ENCODE measurements at places on chromosomes 6 and 20.

DNA sequence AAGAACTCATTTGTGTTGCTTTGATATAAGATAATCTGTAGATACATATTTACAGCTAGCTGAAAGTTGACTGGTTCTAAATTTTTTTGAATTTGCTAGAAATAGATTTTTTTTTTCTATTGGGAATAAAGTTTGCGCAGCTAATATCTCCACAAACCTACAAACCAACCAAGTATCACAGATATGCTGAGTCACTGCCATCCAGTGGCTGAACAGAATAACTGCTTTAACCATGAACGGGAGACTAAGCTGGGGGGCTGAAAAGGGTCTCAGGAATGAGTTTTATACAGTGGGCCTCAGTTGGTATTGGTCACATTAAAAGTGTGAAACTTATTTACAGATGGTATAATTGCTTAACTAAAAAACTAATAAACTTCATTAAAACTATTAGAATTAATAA lies 326.7 kb upstream of the CNR1 start:
- no peak for DNase-seq

- no peak for DNase-seq
Observed at GRCh38 chr6:116633685-116634084, 17.4 kb downstream of the RSPH4A start.

DNA sequence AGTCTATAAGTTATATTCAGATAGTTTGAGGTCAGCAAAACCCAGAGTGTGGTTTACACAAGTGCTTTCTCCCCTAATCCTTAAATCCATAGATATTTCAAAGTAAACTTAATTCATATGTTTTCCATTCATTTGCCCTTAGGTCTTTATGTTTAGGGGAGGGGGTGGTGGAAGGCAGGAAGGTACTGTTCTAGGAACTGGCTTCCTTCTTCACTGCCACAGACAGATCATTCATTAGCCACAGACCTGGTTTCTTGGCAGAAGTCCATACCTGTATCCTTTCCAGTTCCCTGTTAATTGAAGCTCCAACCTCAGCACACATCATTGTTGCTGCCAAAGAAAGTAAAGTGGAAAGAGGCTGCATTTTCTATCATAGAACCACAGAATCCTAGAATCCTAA lies 123.0 kb downstream of the AIG1 start:
- DNase-seq: no peak

- no peak for DNase-seq
Observed at GRCh38 chr6:47934023-47934422, 152.2 kb downstream of the OPN5 start.

DNA sequence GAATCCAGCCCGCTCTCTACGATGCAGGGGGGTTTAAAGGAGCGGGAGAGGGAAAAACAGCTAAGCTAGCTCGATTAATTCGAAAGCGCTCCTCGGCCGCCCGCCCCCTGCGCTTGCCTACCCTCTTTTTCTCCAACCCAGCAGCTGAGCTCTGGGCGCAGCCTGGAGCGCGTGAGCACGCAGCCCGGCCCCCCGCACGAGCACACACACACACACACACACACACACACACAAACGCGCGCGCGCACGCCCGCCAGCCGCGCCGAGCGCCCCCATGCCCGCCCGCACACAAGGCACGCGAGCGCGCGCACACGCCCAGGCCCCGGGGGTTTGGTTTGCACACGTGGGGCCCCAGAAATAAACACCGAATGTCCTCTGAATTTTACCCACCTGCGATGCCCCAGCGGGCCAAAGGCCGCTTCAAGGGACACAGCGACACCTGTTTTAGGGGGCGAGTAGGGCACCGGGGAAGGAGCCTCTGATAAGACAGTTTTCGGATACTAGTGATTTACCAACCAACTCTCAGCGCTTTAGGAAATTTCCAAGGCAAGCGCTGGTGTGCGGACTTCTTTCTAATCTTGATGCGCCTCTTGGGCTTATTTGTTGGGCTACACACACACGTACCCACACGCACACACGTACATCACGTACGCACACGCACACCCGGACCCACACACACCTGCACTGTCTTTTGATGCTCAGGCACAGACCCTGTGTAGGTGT lies 802 bp upstream of the NRN1 start:
- no peak for DNase-seq

- no peak for DNase-seq
Observed at GRCh38 chr6:113276601-113277000, 580.5 kb upstream of the MARCKS start.

DNA sequence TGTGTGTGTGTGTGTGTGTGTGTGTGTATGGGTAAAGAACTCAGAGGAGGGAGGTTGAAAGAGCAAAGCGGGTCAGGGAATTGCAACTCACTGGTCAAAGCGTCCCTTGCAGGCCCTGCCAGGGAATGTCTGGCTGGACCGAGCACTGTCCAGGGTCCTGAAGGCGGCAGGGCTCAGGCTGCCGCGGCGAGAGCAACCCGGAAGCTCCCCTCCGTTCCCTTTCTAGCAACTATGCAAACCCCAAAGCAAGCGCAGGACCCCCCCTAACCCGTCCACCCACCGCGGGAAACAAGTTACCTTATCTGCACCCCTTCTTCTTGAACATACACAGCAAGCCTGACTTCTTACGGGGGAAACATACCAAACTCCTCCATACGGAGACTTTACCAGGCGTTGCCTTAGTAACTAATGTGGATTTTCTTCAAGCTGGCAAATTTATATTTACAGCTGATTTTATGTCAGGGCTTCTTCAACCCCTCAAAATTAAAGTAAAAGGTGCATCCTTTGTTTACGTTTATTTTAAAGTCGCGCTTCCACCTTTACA lies 538 bp upstream of the GRM1 start:
- peak; percentile 29 for DNase-seq

GRCh38 chr20:59647271-59647670 lies 42.9 kb downstream of the PHACTR3 start:
- DNase-seq: no peak

DNA sequence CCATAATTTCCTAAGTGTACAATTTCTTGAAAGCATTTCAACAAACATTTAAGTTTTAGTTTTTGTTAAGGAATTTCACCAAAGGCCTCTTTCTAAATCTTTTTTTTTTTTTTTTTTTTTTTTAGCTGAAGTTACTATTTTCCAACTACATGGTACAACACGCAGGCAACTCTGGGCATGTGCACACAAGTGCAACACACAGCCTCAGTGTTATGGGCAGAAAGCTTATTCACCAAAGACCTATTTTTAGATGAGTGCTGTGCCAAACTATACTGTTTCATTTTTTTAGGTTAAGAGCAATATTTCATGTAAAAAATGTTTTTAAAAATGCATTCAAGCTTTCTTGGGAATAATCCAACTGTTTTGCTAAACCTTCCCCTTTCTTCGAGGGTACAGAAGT lies 42.0 kb upstream of the MAP3K4 start:
- DNase-seq: no peak

- DNase-seq: no peak
Observed at GRCh38 chr20:9352739-9353138, 161.7 kb upstream of the LAMP5 start.

GRCh38 chr6:117346142-117346930 lies 79.4 kb downstream of the ROS1 start:
- no peak for DNase-seq

- DNase-seq: no peak
Observed at GRCh38 chr6:157364705-157365104, 16.3 kb upstream of the ZDHHC14 start.

GRCh38 chr6:79031821-79032590 lies 46.0 kb downstream of the PHIP start:
- no peak for DNase-seq

DNA sequence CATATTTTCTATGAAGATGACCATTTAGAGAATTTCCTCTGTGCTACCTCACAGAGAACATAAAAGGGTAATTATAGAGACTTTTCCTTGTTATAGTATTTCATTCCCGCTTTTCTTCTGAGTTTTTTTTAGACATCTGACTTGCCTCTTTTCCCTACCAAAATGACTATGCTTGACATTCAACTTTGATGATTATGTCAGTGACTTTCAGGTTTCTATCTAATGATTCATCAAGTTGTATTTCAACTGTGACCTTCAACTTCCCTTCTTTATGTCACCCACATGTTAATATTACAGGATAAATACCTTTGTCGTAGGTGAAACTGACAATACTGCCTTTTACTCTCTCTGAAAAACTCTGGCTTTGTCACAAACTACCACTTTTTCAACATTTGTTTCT lies 95.3 kb downstream of the MLIP start:
- no peak for DNase-seq

DNA sequence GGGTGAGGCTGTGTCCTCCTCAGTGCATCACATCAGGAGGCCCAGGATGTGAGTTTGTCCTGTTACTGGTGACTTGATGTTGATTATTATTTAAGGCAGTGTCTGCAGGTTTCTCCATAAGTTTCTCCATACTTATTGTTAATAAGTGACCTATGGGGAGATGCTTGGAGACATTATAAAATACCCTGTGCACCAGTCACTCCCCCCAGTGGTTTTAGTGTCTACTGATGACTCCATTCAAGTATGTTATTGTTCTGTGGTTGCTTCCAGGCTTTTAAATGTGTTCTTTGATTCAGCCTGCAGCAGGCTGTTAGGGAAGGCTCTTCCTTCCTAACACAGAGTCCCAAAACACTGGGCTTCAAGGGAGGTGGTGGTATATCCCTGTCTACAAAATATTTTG lies 14.6 kb upstream of the CST3 start:
- no peak for DNase-seq

DNA sequence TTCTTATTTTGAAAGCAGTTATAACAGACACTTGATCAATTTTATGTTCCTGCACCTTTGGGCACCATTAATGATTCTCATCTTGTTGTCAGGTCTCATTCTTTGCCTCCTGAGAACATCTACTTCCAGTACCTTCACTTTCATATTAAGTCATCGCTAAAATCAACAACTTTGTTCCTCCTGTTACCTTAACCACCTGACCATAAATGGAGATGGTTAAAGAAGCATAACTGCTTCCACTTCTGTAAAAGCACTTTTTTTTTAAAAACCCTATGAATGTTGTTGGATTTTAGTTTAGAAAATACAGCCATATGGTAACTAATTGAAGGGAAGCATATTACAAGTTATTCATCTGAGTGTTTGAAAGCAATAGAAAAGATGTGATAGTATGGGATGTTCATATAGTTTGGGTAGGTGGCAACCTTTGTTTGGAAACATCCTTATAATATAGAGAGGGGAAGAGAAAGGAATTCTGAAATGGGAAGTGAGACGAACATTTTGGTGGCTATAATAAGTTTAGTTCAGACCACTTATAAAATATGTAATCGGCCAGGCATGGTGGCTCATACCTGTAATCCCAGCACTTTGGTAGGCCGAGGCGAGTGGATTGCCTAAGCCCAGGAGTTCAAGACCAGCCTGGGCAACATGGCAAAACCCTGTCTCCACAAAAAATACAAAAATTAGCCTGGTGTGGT lies 53.9 kb downstream of the AFG1L start:
- no peak for DNase-seq

DNA sequence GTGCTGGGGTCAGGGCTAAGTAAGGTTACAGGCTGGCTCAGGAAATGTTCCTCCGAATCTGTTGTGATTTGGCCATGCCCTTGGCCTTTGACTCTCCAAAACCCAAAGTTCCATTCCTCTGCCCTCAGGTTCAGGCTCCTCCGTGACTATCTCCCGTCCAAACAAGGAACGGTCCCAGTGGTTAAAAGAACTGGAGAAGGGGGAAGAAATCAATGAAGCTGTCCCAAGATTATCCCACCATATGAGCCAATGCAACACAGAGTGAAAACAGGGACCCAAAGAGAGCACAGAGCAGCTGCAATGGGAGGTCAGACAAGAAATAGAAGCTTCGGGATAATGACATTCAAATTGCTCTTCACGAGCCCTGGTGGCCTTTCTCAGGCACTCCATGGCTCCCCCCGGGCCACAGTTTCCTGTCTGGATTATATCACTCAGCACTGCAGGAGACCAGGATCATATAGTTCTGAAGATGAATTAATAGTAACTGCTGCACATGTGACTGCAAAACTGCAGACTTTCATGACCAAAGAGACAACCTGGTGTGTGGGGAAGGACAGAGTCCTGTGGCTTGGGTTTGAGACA lies 211.3 kb downstream of the ZNF217 start:
- DNase-seq: no peak

DNA sequence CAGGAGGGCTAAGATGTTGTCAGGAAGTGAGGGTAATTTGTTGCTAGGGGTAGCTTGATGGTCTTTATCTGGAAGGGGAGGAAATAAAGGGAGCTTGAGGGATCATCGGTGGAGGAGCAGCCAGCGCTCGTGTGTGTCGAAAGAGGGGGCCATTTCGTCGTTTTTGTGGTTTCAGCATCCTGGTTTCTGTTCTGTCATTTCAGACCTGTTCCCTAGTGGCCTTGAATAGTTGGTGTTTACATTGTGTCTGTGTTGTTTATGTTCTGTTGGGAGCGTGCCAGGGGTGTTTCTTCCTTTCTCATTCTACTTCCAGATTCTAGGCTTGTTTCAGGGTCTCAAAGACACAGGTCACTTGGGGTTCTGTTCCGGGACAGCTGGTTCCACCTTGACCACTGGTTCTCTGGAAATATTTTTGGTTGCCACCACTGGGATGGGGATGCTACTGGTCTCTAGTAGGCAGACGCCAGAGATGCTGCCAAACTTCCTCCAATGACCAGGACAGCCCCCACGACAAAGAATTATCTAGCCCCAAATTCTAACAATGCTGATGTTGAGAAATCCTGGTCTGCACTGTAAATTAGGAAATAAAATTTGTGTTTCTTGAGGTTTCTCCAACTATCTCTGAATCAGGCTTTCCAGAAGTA lies 113.9 kb upstream of the NAA20 start:
- no peak for DNase-seq

DNA sequence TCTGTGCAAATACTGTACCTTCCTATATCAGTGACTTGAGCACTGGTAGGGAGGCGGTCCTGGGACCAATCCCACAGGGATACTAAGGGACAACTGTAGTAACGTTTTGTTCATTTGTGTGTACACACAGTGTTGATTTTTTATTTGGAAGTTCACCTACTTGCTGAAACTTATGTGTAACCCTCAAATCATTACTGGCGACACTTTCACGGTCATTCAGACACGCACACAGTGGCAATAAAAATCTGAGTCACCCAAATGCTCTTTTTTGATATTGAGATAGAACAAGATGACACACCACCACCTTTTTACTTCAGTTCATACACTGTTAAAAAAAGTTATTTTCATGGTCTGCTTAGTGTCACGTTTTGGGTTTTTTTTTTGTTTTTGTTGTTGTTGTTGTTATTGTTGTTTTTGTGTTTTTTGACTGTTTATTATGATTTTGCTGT lies 79.8 kb downstream of the QKI start:
- DNase-seq: no peak

DNA sequence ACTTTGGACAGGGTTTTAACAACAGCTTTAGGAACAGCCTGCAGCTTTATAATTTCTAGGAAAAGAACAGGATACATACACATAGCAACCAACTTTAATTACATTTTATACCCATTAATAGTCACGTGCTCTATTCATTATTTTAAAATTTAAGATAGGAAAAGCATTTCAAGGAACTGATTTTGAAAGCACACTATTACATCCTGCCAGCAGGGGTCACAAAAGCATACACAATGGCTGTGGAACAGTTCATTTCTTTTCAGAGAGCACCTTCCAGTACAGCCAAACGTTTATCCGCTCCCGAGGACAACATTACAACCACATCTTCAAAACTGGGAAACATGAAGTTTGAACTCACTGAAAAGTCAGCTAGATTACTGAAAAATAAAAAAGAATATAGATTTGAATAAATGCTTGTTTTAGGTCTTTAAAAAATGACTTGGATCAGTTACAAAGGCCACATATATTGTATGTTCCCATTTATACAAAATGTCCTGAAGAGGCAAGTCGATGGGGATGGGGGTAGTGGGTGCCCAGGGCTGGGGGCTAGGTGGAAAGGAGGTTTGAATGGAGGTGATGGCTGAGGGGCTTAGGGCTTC lies 104.6 kb upstream of the EXOC2 start:
- peak; percentile 9 for DNase-seq

Measured in activated CD4-positive, alpha-beta T cell treated with anti-CD3 and anti-CD28 coated beads, Interleukin-2, amount 50 U/mL, for 1 hour (primary cell).